ENCODE measurements at places on chromosomes 6 and 20.

DNA sequence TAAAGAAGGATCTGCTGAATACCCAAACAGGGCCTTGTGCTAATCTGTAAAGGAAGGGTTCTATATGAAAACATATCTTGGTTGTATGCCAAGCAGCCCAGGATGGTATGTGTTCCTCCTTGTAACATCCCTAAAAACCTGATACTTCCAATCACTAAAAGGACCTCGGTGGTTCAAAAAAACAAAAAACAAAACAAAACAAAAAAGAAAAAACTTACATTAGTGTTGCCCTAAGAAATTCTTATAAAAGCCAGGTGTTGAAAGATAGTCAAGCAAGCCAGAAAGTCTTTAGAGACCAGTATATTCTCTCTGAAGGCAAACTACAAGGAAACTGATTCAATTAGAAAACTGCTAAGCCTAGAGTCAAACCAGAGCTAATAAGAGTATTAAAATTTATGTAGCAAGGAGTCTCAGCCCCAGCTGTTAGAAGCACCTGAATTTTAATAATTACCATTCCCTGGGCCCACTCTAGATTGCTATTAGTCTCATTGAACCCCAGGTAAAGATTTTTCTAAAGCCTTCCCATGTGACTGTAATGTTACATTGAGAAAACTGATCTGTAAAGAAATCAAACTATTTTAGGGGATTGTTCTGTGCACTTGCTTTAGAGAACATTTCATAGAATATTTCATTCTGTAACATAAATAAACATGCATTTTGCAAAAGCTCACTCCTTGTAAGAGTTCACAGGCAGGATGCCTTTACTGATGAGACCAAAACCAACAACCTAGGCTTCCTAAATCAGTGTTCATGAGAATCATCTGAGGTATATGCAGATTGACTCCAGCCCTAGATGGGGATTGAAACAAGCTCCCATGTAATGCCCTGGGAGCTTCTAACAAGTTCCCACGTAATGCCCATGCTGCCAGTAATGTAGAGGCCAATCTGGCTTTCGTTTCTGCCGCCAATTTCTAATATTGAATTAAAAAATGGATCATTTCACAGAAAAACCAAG, 95.2 kb upstream of the BTN3A2 start:
- DNase-seq, result no peak

DNA sequence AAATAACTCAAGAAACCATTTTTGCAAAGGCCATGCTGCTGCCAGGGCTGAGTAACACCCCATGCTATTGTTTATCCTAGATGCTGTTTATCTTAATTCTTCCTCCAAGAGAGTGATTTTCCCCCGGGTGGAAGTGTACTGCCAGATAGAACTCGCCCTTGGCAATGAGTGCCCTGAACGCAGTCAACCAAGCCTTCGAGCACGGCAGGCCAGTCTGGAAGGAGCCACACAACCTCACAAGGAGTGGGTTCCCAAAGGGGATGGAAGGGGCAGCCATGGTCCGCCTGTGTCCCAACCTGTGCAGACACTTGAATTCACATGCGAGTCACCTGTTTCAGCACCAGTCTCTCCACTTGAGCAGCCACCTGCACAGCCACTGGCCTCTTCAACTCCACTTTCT, 31.9 kb downstream of the PNPLA1 start:
- DNase-seq, result no peak

DNA sequence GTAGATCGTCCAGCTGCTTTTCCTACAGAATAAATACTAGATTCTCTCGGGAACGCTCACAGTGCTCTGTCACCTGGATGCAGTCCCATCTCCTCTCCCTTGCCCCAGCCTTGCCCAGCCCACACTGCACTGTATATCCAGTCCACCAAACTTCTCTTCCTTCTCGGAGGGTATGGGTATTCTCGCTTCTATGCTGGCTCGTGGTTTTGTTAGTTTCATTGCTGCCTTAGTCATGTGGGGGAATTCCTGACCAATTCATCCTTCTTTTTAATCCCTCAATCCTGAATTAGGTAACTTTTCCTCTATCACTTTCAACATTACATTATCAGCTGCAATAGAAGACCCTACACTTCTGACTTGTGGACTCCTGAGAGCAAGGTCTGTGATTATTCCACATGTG, 252.4 kb downstream of the GMDS start:
- DNase-seq, result no peak

GRCh38 chr6:36627801-36628246, 33.7 kb downstream of the SRSF3 start:
- no peak for DNase-seq

- no peak for DNase-seq
These were observed 21.1 kb upstream of the TAGAP start for GRCh38 chr6:159065759-159066329.

DNA sequence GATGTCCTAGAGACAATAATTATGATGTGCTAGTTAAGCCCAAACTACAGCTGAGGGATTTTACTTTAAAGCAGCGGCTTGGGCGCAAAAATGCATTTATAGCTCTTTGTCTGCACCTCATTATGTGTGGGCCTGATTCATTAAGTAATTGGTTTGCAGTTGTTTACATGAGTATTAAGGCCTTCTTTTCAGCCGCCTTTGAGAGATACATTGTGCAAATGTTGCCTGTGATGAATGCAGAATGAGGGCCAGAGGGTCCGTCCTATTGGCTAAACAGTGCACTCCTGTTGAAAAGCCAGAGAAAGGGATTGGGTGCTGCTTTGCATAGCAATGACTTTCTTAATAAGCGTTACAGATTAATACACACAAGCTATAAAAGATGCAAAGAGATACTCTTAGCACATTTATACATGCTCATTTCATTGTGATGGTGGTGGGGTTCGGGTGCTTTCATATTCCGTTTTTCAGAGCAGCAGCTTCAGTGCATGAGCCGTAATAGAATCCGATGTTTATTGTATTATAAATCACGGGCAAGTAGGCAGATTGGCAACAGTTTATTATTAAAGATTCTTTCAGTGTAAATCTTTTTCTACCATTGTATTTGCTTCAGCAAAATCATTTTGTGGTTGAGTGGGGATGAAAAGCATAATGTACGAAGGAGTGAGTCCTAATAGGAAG, 68.2 kb upstream of the XRN2 start:
- no peak for DNase-seq

GRCh38 chr6:142088858-142089216, 43.9 kb upstream of the GJE1 start:
- peak; percentile 6 for DNase-seq

- no peak for DNase-seq
These were observed 58.0 kb upstream of the CD2AP start for GRCh38 chr6:47419621-47420020.

- DNase-seq, result no peak
These were observed 102.0 kb downstream of the ERMARD start for GRCh38 chr6:169853196-169854082.

DNA sequence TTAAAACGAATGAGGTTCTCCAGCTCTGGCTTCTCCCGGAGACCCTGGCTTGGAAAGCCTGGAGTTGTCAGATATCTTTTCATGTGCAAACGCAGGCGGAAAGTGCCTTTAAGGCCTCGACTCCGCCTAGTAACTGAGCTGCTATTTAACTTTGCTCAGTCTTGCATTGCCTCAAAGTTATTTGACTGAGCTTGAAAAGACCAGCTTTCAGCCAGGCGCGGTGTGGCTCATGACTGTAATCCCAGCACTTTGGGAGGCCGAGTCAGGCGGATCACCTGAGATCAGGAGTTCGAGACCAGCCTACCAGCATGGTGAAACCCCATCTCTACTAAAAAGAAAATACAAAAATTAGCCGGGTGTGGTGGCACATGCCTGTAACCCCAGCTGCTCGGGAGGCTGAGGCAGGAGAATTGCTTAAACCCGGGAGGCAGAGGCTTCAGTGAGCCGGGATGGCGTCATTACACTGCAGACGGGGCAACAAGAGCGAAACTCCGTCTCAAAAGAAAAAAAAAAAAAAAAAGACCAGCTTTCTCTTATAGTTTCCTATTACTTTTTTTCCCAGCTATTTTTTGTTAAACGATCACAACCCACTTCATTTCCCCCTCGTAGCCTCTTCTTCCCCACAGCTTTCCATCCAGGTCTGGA, 1.9 kb downstream of the GCNT2 start:
- no peak for DNase-seq

DNA sequence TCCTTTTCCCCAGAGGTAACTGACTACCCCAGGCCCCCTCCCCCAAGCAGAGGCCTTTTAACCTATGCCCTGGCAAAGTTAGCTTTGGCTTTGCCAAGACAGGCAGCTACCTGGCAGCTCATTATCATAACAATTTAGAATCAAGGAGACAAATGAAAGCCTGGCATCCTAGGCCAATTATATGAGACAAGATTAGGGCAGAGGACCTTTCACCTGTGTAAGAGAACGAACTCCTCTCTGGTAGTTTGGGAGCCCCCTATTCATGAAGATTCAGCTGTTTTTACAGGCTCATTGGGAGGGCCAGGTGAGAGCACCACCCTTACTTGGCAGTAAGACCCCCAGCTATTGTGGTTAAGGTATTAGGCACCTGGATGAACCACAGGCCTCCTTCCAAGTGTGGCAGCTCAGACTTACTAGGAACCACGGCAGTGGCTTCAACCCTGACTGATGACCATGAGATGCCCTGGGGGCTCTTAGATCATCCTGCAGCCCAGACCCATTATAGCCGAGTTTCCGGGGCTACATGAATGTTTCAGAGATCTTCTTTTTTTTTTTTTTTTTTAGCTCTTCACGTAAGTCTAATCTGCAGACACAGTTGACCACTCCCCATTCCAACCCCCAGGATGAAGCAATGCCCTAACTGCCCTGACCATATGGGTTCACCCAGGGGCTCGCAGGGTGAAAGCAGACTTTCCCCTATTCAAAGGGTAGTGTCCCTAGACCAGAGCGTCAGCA, 56.2 kb downstream of the RAB44 start:
- DNase-seq, result no peak

GRCh38 chr6:1652842-1653241, 43.1 kb downstream of the FOXC1 start:
- DNase-seq, result no peak

DNA sequence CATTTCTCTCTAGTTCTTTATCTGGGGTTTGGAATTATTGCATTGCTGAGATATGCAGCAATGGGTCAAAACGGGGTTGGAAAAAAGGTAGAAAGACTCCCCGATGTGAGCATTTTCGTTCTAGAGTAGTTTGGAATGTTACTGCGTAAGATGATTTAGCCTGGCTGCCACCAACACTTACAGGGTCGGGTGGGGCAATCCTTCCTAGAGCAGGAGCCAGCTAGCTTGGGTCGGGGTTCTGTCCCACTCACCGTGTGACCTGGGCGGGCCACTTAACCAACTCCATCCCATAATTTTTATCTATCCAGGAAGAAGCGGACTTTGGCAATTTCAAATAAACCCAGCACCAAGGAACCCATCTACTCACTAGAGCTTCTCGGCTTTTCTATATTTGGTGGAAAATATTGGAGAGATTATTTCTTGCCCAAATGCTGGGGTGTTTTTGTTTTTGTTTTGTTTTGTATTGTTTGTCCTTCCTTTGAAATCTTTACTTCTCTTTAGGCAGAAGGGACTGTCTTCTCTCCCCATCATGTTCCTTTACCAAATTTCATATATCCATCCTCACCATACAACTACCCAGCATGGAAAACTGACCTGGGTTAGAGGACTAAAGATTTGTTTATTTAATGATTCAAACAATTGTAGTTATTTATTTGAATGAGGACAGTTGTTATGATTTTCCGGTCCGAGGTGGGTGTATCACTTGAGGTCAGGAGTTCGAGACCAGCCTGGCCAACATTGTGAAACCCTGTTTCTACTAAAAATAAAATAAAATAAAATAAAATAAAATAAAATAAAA, 72.4 kb downstream of the GPX5 start:
- no peak for DNase-seq

- no peak for DNase-seq
These were observed 197.3 kb downstream of the PREX1 start for GRCh38 chr20:48630342-48631075.

DNA sequence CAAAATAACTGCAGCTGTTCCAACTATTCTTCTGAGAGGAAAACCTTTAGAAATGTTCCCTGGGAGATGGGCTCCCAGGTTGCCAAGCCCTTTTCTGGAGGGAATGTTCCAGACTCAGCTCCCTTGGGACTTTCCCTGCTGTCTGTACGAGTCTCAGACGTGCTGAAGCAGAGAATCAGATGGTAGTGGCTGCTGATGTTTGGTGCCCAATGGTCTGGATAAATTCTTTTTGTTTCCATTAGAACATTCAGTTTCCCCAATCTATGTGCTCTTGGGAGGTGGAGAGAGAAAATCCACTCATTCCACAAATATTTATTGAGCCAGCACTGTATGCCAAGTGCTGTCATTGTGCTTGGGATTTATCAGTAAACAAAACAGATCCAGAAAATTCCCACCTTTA, 40.0 kb downstream of the SNHG17 start:
- no peak for DNase-seq

GRCh38 chr6:18861204-18861603, 474.1 kb downstream of the RNF144B start:
- DNase-seq, result peak; percentile 8

- DNase-seq, result no peak
These were observed 603.5 kb upstream of the CITED2 start for GRCh38 chr6:139977887-139978332.

GRCh38 chr6:13331516-13332348, 3.4 kb upstream of the TBC1D7 start:
- no peak for DNase-seq

GRCh38 chr6:120354452-120355098, 979.7 kb downstream of the TBC1D32 start:
- DNase-seq, result no peak

GRCh38 chr6:53984163-53984562, 127.1 kb upstream of the MLIP start:
- DNase-seq, result no peak

DNA sequence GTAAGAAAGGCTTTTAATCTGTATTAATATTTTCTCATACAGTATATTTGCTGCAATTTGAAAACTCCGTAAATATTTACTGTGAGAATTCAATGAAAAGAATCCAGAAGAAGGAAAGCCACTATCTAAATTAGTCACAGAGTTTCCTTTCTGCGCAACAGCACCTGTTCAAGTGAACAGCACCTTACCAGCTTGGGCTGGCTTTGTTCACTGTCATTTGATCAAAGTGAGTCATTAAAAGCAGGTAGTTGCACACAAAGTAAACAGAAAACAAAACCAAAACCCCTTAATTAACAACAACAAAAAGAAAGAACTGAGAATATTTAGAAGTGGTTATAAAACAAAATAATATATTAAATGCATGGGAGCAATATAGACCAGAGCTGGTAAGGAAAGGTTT, 12.8 kb downstream of the SMLR1 start:
- no peak for DNase-seq

- no peak for DNase-seq
These were observed 17.0 kb downstream of the SLC2A4RG start for GRCh38 chr20:63756648-63756991.

DNA sequence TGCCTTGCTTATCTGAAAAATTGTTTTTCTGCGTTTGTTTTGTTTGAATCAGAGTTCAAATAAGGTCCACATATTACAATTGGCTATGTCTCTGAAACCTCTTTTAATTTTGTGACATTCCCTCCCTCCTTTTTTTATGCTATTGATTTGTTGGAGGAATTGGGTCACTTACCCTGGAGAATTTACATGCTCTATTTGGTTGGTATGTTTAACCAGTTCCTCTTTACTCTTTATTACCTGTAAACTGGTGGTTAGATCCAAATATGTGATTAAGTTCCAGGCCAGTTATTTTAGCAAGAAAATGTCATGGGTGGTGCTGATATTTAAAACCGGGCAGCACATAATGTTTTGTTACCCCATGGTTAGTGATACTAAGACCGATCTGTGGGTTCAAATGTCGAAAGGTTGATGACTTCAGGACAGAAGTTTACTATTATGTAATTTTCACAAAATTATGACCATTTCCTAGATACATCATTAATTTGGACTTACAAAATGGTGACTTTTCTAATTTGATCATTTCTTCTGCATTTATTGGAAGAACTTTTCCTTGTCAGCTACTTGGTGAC, 77.3 kb downstream of the KIZ start:
- DNase-seq, result no peak

- DNase-seq, result no peak
These were observed 109.1 kb downstream of the LY86 start for GRCh38 chr6:6697620-6698019.
